T-helper 17 cell (primary cell): ENCODE measurements at places on chromosomes 16 and 17. TPM values are rescaled to one million over a fixed set of nuclear protein-coding genes. Genes with fewer than 3 reads are reported as not detected.

DNA sequence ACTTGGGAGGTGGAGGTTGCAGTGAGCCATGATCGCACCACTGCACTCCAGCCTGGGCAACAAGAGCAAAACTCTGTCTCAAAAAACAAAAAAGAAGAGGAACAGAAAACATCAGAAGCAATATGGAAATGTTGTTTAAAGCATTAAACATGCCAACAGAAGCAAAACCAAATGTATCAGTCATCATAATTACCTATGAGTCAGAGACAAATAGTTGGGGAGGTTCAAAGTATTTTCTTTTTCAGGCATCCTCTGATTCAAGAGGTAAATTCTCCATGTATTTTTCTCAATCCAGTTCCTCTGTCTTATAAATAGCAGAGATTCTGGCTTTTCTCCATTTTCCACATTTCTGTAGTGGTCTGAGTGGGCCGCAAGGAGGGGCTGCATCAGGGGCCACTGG is 2.1 kb upstream of the TM4SF5 start:
- no peak for DNase-seq

GRCh38 chr17:47812146-47812920 is 9.3 kb downstream of the OSBPL7 start:
- DNase-seq, result no peak

- no peak for DNase-seq
Observed at GRCh38 chr16:65876624-65877023, 489.9 kb upstream of the CDH5 start.

The SLC22A31 gene
- 0.52 TPM for total RNA-seq

The PLA2G10 gene
- total RNA-seq, result not detected

The ALOXE3 gene
- not detected for total RNA-seq
